ENCODE measurements at places on chromosomes 7 and 10. TPM values are rescaled to one million over a fixed set of nuclear protein-coding genes. Genes with fewer than 3 reads are reported as not detected.

- no peak for DNase-seq
Observed at GRCh38 chr10:16894821-16895220, 77.6 kb upstream of the RSU1 start.

GRCh38 chr7:20323595-20323994, 7.1 kb upstream of the ITGB8 start:
- DNase-seq = no peak

GRCh38 chr7:75623390-75624133, 115.2 kb downstream of the HIP1 start:
- no peak for DNase-seq

DNA sequence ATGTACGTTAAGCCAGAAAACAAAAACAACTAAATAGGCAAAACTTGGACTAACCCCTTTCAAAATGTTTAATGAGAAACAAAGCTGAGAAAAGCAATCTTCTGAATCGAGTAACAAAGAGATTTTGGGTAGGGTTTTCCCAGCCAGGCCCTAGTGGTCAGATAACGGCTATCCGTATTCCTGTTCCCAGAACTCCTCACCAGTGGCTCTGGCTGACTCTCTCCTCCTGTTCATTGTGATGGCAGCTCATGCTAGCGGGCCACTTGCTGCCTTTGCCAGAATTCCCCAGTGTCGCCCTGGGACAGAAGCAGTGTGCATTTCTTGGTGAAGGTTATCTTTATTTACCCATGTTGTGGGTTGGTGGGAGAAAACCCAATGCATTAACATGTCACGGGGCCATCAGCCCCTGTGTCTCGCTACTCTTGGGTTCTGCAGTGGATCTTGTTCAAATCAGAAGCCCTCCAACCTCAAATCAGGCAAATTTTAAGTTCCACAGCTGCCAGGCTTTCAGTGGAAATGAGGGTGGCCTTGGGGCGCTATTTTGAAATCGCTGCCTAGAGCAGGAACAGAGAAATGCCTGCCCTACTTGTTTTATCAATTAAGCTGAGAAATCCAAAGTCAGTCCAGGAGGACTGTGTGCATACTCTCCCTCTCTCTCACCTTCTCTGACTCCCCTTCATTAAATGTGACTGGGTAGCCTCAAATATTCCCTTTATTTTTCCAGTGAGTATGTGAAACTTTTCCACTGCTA, 164.5 kb upstream of the NPVF start:
- no peak for DNase-seq

MXI1 gene
- 5.3 TPM for total RNA-seq

LBX1 gene
- total RNA-seq = not detected
